ENCODE measurements at places on chromosomes 5 and 9.

GRCh38 chr5:144308174-144308573 is 137.5 kb downstream of the KCTD16 start:
- DNase-seq: no peak

GRCh38 chr9:113585085-113585442 is 121.5 kb downstream of the RGS3 start:
- DNase-seq: no peak

DNA sequence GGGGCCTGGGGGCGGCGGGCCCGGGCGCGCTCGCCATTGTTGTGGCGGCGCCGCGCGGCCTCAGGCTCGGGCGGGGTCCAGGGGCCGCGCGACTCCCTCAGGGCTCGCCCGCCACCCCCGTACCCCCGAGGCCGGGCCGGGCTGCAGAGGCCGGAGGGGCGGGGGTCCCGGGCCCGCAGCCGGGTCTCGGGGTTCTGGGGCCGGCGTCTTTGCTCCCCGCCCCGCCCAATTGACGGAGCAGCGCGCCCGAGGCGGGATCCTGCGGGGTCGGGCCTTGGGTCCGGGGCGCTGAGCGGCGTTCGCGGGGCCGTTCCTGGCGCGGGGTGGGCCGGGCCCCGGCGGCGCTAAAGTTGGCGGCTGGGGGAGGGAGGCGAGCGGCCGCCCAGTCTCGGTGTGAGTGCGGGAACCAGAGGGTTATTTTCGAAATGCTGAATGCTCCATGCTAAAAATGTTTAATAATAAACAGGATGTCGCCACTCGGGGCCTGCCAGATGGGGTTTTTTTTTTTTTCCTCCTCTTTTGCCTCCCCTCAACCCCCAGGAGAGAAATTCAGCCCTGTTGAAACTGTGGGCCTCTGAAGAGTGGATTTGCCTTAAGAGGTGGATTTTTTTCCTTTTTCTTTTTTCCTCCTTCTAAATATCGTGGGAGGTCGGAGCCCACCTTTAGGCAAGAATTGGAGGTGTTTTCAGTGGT is 724 bp downstream of the PRRC2B start:
- no peak for DNase-seq

- no peak for DNase-seq
Observed at GRCh38 chr5:81164936-81165335, 68.2 kb upstream of the CKMT2 start.

- DNase-seq: peak; percentile 10
Observed at GRCh38 chr5:95846554-95847260, 24.2 kb upstream of the GLRX start.

- DNase-seq: no peak
Observed at GRCh38 chr9:99253772-99254431, 31.8 kb downstream of the SEC61B start.
